Activated CD4-positive, CD25-positive, alpha-beta regulatory T cell treated with anti-CD3 and anti-CD28 coated beads, Interleukin-2, amount 50 U/mL, for 24 hours (primary cell): ENCODE measurements at places on chromosomes 3 and 15.

DNA sequence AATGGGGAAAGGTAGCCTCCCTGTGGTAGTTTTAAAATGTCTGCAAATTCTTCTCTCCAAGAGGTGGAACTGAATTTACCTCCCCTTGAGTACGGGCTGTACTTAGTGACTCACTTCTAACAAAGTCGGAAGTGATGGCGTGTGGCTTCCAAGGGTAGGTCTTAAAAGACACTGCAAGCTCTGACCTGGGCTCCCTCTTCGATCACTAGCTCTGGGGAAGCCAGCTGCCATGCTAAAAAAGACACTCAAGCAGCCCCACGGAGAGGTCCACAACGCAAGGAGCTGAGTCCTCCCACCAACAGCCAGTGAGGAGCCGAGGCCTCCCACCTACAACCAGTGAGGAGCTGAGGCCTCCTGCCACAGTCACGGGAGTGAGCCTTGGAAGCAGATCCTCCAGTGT, 122.0 kb upstream of the HACD2 start:
- no peak for ATAC-seq

GRCh38 chr3:193843474-193844301, 250.7 kb downstream of the OPA1 start:
- no peak for ATAC-seq

- ATAC-seq: no peak
Measured at GRCh38 chr3:97359977-97360376, 404.6 kb upstream of the ARL6 start.

GRCh38 chr3:52361011-52361410, 44.9 kb downstream of the DNAH1 start:
- no peak for ATAC-seq

DNA sequence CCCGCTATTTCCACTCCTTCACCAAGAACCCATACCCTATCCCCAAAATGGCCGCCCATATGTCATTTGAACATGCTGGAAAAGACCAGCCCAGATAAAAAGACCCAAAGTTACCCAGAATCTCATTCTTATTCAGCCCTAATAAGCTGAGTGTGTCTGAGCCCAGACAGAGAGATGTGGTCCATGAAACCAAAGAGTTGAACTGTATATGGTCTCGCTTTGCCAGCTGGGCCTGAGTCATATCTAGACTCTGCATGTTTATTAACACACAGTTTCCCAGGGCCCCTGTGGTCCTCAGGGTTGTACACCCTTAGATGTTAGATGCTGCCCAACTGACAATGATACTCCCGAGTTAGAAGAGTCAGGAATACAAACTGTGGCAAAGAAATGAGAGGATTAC, 201.9 kb upstream of the STRIT1 start:
- no peak for ATAC-seq

- no peak for ATAC-seq
Measured at GRCh38 chr15:54564166-54564565, 585.9 kb downstream of the UNC13C start.

DNA sequence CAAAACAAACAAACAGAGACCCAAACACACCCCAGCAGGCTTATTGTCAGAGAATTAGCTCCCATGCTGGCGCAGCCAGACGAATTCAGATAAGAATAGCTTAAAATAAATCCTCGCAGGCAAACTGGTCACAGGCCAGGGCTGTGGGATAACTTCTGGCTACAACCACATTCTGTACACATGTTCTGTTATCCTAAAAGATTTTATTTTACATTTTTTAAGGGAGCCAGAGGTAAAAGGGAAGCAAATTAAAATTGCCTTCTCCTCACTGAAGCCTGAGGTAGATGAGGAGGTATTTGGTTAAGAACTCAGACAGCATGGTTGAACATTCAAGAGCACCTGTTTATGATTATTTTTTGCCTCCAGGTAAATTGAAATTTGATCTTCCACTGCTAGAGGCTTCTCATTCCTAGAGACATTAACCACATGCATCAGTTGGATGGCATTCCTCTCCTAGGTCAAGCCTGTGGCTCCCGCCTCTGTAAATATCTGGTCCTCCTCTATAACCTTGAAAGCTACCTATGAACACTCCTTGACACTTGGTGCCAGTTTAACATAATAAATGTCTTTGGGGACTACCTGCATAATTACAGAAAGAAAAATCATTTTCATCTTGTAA, 190.3 kb downstream of the SATB1 start:
- ATAC-seq: no peak

- ATAC-seq: peak; percentile 63
Measured at GRCh38 chr3:177589911-177590381, 392.7 kb upstream of the TBL1XR1 start.

GRCh38 chr3:16365491-16366128, 100.6 kb downstream of the OXNAD1 start:
- no peak for ATAC-seq

GRCh38 chr15:60821462-60822061, 342.6 kb upstream of the ICE2 start:
- no peak for ATAC-seq

DNA sequence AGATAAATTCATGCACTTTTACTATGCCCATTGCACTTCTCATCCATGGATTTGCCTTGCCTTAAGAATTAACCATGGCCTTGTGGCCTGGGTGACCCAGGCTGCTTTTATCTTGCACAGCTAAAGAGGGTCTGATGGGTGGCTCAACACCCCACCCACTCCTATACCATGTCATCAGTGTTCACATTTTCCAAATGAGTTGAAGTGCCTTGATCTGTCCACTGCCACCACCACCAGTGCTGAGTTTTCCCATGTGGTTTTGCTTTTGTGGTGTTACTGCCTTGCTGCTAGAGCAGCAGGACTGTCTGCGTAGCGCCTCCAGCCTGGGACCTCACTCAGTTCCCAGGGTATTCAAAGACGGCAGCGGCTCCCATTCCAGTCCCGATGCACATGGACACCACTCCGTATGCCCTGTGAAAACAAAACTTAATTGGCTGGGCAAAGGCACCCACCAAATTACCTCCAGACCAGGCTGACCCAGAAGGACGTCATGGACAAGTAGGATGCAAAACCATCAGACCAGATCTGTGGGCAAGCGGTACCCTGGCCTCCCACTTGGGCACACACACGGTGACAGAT, 14.1 kb downstream of the ACAA1 start:
- no peak for ATAC-seq

DNA sequence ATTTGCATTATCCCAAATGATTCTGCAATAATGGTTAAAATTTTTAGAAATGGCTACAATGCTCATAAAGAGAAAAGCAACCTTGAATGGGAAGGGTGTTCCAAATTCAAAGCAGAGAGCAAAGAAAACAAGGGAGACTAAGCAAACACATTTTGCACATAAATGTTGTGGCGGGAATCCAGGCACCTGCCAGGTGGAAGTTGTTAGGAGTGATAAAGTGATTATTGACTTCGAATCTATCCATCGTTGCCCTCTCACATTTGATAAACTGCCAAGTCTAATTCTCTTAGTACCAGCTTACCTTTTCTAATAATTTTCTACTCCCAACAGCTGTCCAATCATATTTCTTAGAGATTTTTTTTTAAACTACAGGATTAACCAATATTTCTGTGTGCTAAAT, 244.5 kb downstream of the CACNA2D3 start:
- ATAC-seq: no peak

DNA sequence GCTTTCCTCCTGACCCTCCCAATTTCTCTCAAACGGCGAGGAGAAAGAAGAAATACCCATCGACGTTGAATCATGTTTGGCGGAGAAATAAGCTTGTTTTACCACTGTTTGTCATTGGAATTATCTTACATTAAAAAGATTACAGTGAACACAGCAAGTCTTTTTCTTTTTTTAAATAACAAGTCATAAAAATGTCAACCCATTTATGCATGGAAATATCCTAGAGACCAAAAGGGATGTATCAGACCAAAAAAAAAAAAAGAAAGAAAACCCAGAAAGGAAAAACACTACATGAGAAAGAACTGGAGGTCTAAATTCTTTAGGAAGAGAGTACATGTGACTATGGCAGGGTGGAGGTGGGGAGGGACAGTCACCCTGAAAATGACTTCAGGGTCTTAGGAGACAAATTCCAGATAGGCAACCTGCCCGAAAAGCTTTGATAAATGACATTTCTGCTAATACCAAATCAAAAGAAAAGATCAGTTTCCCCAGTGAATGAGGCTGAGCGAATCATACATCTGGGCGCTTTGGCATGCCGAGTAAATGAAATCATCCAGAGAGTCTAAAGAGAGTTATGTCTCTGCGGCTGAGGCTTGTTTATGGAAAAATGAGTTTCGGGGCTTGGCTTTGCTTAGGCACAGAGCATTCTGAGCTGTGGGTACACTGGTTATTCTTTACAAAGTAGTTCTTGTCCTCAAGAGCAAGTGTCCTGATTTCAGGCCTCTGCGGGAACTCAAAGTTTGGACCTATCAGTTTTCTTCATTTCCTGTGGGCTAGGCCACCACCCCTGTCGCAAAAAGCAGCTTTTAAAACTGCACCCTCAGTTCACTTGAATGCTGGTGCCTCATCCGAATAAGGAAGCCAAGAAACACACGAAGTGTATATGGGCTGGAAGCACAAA, 110.1 kb upstream of the TGFBR2 start:
- ATAC-seq: no peak

DNA sequence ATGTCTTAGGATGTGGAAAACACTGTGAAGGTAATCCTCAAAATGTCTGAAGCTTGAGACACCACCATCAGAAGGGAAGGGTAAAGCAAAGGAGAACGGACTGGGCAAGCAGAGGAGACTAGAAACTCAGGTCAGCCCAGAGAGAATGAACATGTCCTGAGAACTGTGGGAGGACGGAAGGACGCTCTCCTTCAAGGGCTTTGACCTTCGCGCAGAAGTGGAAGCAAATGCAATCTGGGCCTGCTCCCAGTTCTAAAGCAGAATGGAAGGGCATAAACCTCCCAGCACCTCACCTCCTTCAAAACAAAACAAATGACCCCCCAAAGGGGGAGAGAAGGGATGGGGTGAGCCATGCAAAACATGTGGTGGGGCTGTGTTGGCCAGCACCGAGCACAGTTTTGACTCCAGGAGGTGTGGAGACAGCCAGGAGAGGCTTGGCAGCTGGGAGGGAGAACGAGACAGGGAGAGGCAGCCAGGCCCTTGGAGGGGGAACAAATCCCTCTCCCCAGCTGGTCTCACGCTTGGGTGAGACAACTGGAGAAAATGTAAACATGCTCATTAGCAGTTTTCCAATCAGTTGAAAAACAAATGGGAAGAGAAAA, 222.4 kb upstream of the WNT5A start:
- no peak for ATAC-seq

DNA sequence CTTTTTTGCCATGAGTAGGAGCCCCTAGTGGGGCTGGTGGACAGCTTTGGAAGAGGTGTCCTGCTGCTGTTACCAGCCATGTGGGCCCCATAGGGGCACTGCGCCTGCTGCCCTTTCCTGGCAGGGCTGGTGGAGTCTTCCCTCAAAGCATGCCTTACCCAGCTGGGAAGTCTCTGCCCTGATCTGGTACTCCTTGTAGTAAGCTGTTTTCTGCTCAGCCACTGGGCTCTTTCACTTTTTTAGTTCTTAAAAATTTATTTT, 26.2 kb downstream of the HMCES start:
- ATAC-seq: no peak

GRCh38 chr15:62099094-62099601, 32.4 kb downstream of the C2CD4A start:
- no peak for ATAC-seq

GRCh38 chr3:133428552-133428951, 28.7 kb downstream of the BFSP2 start:
- no peak for ATAC-seq

- no peak for ATAC-seq
Measured at GRCh38 chr3:125067225-125067624, 11.4 kb upstream of the HEG1 start.

- ATAC-seq: peak; percentile 67
Measured at GRCh38 chr15:39624806-39625205, 43.9 kb downstream of the THBS1 start.

DNA sequence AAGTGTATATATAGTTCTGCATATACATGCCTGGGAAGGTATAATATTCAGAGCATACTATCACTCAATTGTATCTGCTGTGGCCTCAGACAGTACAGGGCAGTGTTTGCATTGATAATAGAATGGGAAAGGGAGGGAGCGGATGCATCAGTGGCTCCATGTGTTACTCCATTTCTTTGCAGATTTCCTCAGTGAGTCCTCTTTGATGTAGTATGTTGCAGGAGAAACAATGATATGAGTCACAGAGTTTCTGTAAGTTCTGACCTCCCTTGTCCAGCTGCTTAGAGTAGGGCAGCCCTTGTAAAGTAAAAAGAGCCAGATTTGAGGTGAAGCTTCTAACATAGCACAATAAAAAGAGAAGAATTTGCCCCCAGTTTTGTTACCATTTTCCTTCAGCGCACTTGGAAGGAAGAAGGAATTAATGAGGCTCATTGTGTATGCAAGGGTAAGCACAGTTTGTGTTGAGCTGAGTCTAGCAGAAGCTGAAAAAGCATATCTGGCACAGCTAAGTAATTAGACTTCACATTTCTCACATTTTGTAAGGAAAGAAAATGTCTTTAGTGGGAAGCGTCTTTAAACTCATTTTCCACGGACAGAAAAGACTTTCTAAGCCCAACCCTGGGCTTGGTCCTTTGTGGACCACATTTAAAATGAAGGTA, 555.8 kb upstream of the IL12A start:
- no peak for ATAC-seq

DNA sequence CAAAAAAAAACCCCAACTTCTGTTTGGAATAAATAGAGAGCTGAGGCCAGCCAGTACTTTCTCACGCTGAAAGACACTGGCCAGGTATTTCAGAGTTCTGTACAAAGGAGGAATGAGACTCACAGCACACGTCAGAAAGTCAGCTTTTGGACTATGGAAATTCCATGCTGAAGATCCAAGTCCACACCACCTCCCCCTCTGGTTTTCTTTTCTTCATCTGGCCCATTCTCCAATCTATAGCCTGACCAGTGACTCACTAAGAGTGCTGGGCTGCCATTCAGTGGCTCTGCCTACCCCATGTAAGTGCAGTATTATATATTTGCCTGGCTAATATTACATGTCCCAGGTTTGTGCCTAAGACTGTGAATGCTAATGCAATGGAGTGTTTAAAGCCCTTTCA, 13.9 kb downstream of the BOC start:
- no peak for ATAC-seq

- ATAC-seq: peak; percentile 26
Measured at GRCh38 chr15:98858610-98859023, 149.0 kb downstream of the PGPEP1L start.

- ATAC-seq: peak; percentile 83
Measured at GRCh38 chr3:70550723-70551319, 238.4 kb upstream of the MDFIC2 start.

- ATAC-seq: no peak
Measured at GRCh38 chr3:25130724-25131520, 297.1 kb upstream of the RARB start.

DNA sequence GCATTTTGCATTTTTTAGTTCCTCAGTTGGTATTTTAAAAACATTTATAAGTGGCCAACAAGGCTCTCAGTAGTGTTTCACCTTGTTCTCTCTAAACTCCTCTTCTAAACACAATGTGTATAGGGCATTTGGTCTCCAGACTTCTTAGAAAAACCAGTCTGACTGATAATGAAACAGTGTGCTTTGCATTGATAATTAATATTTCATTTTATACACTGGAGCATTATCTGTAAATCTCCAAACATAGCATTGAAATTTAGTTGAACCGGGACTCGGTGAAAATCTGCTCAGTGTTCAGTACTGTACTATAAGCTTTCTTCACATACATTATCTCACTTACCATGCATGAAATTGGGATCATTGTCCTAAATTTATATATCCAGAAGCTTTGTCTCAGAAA, 53.6 kb downstream of the SETD5 start:
- ATAC-seq: no peak
